ENCODE measurements at places on chromosomes 5 and 9. TPM values are rescaled to one million over a fixed set of nuclear protein-coding genes. Genes with fewer than 3 reads are reported as not detected.

Gene NNT
- polyA plus RNA-seq: 97.6 TPM

Gene SPAG8
- polyA plus RNA-seq: 12.7 TPM

Gene TNC
- 213 TPM for polyA plus RNA-seq

Gene F2RL2
- polyA plus RNA-seq: 1.7 TPM

Gene PCA3
- 2.2 TPM for polyA plus RNA-seq

Gene CCDC180
- 26.4 TPM for polyA plus RNA-seq

Gene GRPEL2
- polyA plus RNA-seq: 21.4 TPM

Gene RABL6
- polyA plus RNA-seq: 93.5 TPM

Gene FCN1
- polyA plus RNA-seq: 0.08 TPM

Gene KCNV2
- polyA plus RNA-seq: 0.36 TPM

Gene MPDZ
- polyA plus RNA-seq: 72.8 TPM

Gene SAXO1
- 0.08 TPM for polyA plus RNA-seq

Gene TMEM215
- 1.3 TPM for polyA plus RNA-seq

Gene ACOT12
- 0.80 TPM for polyA plus RNA-seq

Gene IFNW1
- polyA plus RNA-seq: 0.15 TPM

Gene EQTN
- 0.33 TPM for polyA plus RNA-seq

Gene PCDHB5
- 5.9 TPM for polyA plus RNA-seq

Gene GLT6D1
- not detected for polyA plus RNA-seq
